Aorta (tissue), 5 donors: ENCODE measurements at places on chromosomes 5 and 9.

GRCh38 chr9:133973111-133973790 is 18.9 kb downstream of the VAV2 start:
- H3K4me1 ChIP-seq: no peaks in the 10 kb centered on the region
- H3K27ac ChIP-seq: no peak overlapping the region
- no peaks in the 10 kb centered on the region for H3K27me3 ChIP-seq

GRCh38 chr9:99222416-99223270 is 561 bp downstream of the SEC61B start:
- H3K27ac ChIP-seq: peak overlapping the region; percentile 68
- peaks cover 3% of the 10 kb centered on the region for H3K4me1 ChIP-seq
- no peaks in the 10 kb centered on the region for H3K36me3 ChIP-seq
- H3K27me3 ChIP-seq: no peaks in the 10 kb centered on the region

DNA sequence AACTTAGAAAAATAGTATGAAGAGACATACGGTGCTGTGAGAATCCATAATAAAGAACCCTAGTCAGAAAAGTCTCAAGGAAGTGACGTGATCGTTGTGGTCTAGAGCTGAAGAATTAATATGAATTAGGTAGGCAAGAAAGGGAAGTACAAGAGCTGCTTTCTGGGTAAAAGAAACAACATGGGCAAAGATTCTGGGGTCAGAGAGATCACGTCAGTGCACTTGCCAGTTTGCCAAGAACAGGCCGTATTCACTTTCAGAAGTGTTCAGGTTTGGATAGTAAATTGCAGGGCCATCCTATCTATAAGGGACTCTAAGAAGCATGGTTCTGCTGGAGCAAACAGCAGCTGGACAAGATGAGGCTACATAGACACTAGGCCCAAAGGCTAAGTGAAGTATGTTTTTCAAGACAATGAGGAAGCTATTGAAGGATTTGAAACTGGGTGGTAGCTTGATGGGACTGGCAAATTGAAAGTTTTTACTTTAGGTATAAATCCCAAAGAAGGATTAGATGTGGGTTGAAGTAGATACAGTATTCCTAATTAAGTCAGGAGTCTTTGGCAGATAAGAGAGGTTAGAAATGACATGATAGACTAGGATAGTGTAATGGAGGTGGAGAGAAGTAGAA is 4.8 kb upstream of the CHD1 start:
- DNase-seq: no peak
- no peaks in the 10 kb centered on the region for H3K4me1 ChIP-seq
- no peak overlapping the region for H3K27ac ChIP-seq
- H3K4me3 ChIP-seq: no peak overlapping the region
- H3K36me3 ChIP-seq: no peaks in the 10 kb centered on the region

DNA sequence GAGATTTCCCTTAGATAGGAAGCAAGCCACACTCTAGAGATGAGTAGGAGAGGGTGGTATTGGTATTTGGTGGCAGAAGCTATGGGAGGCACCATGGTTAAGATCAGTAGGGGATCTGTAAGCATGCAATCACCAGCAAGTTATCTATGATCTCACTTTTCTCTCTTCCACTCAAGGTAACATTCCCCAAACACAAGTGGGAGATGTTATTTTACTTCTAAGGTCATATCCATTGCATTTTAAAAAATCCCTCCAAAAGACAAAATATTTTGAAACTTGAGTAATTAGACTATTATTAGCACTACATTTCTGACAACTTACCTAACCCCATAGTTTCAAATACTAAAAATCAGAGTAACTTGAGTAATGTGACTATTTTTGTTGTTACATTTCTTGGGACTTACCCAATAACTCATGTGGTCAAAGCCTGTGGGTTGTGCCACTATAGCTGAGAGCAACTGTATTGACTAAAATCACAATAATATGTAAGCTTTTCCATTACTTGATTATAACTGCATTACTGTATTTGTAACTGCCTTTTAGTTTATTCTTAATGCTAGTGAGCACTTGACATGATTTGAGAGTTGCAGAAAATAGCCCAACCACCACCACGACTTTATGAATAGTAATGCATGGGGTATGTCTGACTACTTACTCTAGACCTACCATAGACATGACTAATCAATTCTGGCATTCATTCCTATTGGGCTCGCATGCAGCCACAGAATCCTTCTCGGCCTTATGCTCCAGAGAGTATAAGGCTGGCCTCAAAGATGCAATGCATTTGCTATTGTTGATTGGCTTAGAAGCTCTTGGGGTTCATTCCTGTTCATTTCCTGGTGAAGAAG is 264.7 kb downstream of the TRIM32 start:
- peaks cover 2% of the 10 kb centered on the region for H3K4me1 ChIP-seq
- no peak for DNase-seq
- no peaks in the 10 kb centered on the region for H3K27me3 ChIP-seq

DNA sequence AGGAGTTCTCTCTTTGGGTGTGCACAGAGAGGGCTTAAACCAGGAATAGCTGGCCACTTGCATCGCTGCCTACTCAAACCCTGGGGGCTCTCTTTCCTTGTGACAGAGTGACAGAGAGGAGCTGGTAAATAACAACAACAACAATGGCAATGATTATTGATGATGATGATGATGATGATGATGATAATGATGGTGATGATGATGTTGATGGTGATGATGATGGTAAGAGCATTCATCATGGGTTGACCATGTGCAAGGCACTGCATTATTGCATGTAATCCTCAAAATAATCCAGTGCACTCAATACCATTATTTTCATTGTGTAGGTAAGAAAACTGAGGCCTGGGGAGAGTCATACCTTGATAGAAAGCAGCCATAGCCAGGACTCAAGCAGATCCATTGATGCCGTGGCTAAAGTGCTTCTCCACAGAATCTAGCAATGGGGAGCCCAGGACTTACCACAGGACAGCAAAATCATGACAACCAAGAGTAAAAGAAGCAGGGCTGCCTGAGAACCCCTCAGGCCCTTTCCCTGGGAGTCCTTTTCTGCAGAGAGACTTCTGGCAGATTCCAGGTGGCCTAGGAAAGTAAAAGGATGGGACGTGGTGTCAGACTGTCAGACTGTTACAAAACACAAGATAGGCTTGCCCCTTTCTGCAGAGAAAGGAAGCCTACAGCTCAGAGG is 4.8 kb downstream of the FOXI1 start:
- H3K27me3 ChIP-seq: no peaks in the 10 kb centered on the region
- no peak for DNase-seq
- no peaks in the 10 kb centered on the region for H3K4me1 ChIP-seq
- H3K4me3 ChIP-seq: no peak overlapping the region
- H3K27ac ChIP-seq: no peak overlapping the region
- H3K36me3 ChIP-seq: no peaks in the 10 kb centered on the region

GRCh38 chr5:72284559-72285423 is 35.2 kb downstream of the MRPS27 start:
- H3K36me3 ChIP-seq: no peaks in the 10 kb centered on the region
- no peaks in the 10 kb centered on the region for H3K27me3 ChIP-seq
- no peak for DNase-seq
- H3K4me3 ChIP-seq: no peak overlapping the region
- peaks cover 6% of the 10 kb centered on the region for H3K4me1 ChIP-seq

DNA sequence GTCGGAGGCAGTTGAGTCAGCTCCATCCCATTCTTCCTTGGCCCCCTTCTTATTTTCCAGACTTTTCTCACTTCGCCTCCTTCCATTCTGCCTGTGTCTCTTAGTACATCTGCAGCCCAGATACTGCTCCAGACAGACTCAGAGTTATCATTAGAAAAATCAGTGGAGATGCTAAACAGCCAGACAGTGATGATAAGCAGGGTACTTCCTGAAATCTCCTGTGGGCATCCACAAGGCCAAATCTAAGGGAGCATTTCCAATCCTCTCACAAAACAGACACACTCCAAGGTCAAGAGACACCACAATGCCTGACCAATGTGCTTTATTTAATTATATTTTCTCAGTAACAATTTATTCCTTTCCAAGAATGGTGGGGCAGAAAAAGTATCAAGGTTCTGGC is 14.5 kb upstream of the RLN1 start:
- no peak overlapping the region for H3K27ac ChIP-seq
- no peak for DNase-seq
- H3K36me3 ChIP-seq: peaks cover 3% of the 10 kb centered on the region
- no peaks in the 10 kb centered on the region for H3K4me1 ChIP-seq
- H3K27me3 ChIP-seq: no peaks in the 10 kb centered on the region
- H3K4me3 ChIP-seq: no peak overlapping the region

GRCh38 chr5:119897537-119898370 is 268.4 kb downstream of the FAM170A start:
- no peaks in the 10 kb centered on the region for H3K36me3 ChIP-seq
- DNase-seq: no peak
- H3K27me3 ChIP-seq: no peaks in the 10 kb centered on the region
- no peak overlapping the region for H3K4me3 ChIP-seq
- no peaks in the 10 kb centered on the region for H3K4me1 ChIP-seq

DNA sequence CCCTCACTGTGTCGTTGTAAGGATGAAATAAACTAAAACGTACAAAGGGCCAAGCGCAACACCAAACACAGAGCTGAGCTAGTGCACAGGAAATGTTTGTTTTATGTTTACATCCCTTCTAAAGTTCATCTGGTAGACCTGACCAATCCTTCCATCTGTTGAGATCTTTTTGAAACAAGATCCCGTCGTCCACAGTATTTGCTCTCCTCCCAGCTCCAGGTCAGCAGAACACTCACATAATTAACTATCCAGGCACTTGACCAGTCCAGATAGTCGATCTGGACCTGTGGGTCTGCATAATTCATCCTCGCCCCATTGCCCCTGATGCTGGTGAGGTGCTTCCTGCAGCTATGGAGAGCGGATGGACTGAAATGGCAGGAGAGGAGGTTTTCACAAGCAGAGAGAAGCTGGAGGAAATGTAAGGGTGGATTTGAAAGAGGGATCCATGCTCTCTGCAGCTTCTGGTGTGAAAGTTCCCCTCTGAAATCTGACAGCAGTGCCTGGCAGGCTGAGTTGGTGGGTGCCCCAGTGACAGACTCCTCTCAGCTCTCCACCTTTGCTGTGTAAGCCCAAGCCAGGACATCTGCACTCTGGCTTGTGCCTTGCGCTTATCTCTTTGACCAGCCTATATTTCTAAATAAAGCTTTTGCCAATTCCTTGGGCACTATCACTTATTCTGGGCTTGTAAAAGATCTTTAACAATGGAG is 102.4 kb downstream of the TTLL11 start:
- no peak overlapping the region for H3K4me3 ChIP-seq
- H3K27ac ChIP-seq: no peak overlapping the region
- H3K4me1 ChIP-seq: no peaks in the 10 kb centered on the region

- no peak for DNase-seq
- H3K4me1 ChIP-seq: peaks cover 4% of the 10 kb centered on the region
- H3K36me3 ChIP-seq: peaks cover 6% of the 10 kb centered on the region
- no peak overlapping the region for H3K27ac ChIP-seq
Measured at GRCh38 chr9:124376329-124376728, 38.9 kb downstream of the PSMB7 start.

- H3K27me3 ChIP-seq: no peaks in the 10 kb centered on the region
- no peak for DNase-seq
- peaks cover 8% of the 10 kb centered on the region for H3K4me1 ChIP-seq
- no peak overlapping the region for H3K27ac ChIP-seq
- H3K36me3 ChIP-seq: no peaks in the 10 kb centered on the region
Measured at GRCh38 chr5:138874241-138874640, 894 bp downstream of the LRRTM2 start.

- no peak for DNase-seq
- H3K4me3 ChIP-seq: no peak overlapping the region
- no peaks in the 10 kb centered on the region for H3K36me3 ChIP-seq
- no peaks in the 10 kb centered on the region for H3K4me1 ChIP-seq
Measured at GRCh38 chr9:26657958-26658357, 234.6 kb downstream of the CAAP1 start.

DNA sequence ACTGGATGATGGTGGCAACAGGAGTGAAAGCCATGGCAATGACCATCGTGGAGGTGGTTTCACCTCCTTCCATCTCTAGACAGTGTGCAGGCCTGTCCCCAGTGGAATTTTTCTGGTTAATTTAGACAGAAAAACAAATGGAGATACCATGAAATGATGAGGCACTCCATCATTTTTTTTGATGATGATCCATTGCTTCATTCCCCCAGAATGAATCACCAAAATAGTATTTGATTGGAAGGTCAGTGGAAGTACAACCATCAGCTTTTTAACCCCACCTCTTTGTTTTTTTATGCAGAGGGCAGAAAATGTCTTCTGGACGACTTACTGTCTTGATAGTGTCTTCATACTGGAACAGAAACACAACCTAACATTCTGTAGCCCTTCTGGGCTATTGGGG is 42.6 kb upstream of the ADRA1B start:
- H3K4me1 ChIP-seq: peaks cover 4% of the 10 kb centered on the region
- H3K27ac ChIP-seq: no peak overlapping the region
- H3K4me3 ChIP-seq: no peak overlapping the region
- no peaks in the 10 kb centered on the region for H3K36me3 ChIP-seq
- H3K27me3 ChIP-seq: no peaks in the 10 kb centered on the region

- no peak overlapping the region for H3K4me3 ChIP-seq
- no peaks in the 10 kb centered on the region for H3K36me3 ChIP-seq
- no peaks in the 10 kb centered on the region for H3K4me1 ChIP-seq
- no peak overlapping the region for H3K27ac ChIP-seq
- DNase-seq: no peak
Measured at GRCh38 chr5:111968459-111968858, 211.5 kb upstream of the NREP start.

GRCh38 chr9:98658951-98659351 is 49.8 kb downstream of the GABBR2 start:
- no peak overlapping the region for H3K4me3 ChIP-seq
- H3K27me3 ChIP-seq: no peaks in the 10 kb centered on the region
- no peak overlapping the region for H3K27ac ChIP-seq
- peaks cover 4% of the 10 kb centered on the region for H3K4me1 ChIP-seq
- DNase-seq: no peak
- H3K36me3 ChIP-seq: no peaks in the 10 kb centered on the region

DNA sequence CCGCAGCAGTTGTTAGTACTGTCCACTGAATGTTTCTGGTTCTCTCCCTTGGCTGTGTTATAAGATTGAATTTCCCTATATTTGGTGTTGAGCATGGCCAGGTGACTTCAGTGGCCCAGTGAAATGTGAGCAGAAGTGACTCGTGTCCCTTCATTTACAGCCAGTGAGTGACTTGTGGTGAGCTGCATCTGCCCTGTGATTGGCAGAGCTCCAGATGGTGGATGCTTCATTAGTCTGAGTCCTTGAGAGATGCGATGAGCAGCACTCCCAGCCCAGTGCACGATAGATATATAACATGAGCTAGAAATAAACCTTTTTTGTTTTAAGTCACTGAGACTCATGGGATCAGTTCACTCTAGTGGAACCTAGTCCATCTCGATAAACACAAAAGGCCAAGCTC is 19.3 kb downstream of the PCSK5 start:
- H3K4me1 ChIP-seq: peaks cover 5% of the 10 kb centered on the region
- no peak overlapping the region for H3K4me3 ChIP-seq
- no peaks in the 10 kb centered on the region for H3K27me3 ChIP-seq
- H3K27ac ChIP-seq: no peak overlapping the region

DNA sequence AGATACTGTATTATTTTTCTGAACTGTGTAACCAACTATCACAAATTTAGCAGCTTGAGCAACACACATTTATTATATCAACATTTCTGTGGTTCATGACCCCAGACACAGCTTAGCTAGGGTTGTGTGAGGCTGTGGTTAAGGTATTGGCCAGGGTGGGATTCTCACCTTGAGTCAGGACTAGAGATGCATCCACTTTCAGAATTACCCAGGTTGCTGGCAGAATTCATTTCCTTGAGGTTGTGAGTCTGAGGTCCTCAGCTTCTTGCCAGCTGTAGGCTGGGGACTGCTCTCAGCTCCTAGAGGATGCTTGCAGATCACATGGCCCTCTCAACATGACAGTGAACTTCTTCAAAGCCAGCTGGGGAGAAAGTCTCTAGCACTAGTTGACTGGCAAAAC is 122.5 kb upstream of the RASGRF2 start:
- H3K36me3 ChIP-seq: no peaks in the 10 kb centered on the region
- no peak overlapping the region for H3K4me3 ChIP-seq
- DNase-seq: no peak
- no peaks in the 10 kb centered on the region for H3K27me3 ChIP-seq
- H3K27ac ChIP-seq: no peak overlapping the region
- H3K4me1 ChIP-seq: no peaks in the 10 kb centered on the region
